T-helper 22 cell (primary cell): ENCODE measurements at places on chromosomes 12 and 14.
A peak's percentile ranks its signal among the peaks of the same experiment; 100 is the strongest.

DNA sequence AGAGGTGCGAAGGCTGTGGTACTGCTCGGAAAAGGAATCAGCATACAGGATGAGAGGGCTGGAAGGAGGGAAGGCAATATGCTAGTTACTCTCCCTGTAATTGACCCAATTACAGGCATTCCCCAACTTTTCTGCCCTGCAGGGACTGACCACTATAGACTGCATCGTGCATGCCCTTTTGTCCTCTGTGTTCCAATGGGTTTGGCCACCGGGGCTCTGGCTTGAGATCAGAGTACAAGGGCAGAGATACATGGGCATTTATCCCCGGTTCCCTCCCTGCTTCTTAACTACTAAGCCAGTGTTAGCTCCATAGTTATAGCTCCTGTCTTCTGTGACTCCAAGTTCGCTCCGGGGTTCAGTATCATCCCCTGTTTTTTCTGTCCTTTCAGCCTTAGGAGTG is 59.7 kb downstream of the GTF2A1 start:
- DNase-seq, result no peak

DNA sequence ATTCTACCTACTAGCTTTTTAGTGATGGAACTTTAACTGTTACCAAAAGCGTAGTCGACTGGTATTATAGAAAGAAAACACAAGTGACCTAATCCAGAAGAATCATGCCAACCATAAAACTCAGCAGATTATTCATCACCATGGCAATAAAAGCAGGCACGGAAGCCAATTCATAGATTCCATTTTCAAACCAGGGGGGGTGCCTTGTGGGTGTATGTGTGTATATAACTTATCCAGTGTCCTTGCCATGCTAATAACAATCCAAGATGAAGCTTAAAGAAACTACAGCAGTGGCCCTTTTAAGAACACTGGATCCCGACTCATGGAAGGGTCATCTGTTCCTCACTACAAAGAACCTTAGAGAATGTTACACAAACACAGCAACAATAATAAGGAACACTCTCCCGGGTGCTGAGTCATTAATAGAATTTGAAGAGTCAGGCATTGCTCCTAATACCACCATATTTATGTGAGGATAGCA is 61.0 kb downstream of the EPS8 start:
- DNase-seq, result no peak

- no peak for DNase-seq
Measured at GRCh38 chr14:25111061-25111601, 61.2 kb upstream of the STXBP6 start.

DNA sequence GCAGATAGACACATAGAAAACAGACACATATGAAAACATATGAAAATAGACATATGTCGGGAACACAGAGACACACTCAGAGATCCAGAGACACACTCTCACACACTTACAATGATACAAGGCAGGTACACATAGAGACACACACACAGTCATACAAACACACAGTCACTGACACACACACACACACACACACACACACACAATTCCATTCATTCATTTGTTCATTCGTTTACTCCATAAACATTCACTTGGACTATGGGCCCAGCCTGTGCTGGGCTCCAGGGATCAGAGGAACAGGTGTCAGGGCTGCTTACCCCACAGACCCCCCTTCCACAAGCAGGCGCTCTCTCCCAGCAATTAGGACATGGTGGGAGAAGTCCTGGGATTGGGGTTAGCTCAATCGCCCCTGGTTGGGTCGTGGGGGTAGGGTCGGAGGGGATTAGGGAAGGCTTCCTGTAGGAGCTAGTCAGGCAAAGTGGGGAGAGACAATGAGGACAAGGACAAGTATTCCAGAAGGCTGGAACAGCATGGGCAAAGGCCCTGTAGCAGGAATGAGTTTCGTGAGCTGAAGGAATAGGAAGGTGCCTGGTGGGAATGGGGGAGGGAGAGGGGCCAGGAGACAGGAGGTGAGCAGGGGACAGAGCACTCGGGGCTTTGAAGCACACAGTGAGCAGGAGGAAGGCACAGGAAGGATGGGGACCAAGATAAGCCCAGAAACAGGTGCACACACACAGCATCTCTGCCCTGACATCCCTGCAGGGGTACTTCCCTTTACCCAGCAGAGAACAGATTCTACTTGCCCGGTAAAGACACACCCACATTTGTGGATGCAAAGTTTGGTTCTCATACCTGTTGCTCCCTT is 6.5 kb downstream of the RASAL1 start:
- no peak for DNase-seq

GRCh38 chr14:76929927-76930326 is 98.6 kb downstream of the IRF2BPL start:
- peak; percentile 75 for DNase-seq

- DNase-seq, result no peak
Measured at GRCh38 chr12:78584695-78585094, 279.9 kb upstream of the SYT1 start.

DNA sequence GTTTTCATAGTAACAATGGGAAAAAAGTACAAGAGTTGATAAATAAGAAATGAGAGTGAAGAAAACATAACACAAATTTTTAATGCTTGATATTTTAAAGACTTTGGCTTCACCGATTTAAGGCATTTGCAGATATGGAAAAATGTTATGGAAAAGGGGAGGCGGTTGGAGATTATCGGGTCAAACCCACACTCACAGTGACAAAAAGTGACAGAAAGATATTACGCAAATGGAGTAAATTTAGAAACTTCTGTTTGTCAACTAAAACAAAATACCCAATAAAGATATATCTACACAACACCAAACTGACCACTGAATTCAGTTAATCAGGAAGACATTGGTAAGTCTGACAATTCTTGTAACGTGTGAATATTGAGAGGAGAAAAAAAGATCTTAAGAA is 2.5 kb downstream of the PPP1R12A start:
- no peak for DNase-seq

DNA sequence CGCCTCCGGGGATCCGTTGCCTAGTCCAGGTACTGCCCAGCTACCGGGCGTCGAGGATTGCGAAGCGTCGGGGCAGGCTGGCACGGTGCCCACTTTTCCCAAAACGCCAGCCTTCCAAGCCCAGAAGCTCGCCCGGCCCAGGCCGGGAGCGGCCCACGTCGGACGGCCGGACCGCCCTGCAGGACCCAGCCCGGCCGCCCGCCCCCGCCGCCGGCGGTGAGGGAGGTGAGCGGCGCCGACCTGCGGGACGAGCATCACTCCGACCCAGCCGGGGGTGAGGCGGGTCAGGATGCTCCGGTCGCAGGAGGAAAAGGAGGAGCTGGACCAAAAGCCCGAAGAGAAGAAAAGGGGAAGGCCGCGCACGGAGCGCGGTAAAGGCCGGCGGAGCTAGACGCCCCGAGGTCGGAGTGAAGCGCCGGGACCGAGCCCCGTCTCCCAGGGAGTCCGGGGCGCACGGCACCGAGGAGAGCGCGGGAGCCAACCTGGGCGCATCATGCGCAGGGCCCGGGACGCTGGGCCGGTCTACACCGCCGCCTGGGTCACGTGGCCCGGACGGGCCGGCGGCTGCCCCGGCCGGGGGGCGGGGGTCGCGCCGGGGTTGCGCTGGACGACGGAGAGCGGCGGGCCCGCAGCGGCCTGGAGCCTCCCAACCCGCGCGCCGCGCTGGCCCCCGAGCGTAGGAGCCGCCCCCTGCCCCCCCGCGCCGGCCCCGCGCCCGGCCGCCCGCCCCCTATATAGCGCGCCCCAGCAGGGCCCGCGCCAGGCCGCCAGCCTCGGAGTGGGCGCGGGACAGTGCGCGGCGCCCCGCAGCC is at the start of gene AQP5:
Gene AQP5 (plus strand): TSS at position 762 of the 812 bp plus-strand sequence. CDS start 146 bp downstream, outside the sequence.
- no peak for DNase-seq

DNA sequence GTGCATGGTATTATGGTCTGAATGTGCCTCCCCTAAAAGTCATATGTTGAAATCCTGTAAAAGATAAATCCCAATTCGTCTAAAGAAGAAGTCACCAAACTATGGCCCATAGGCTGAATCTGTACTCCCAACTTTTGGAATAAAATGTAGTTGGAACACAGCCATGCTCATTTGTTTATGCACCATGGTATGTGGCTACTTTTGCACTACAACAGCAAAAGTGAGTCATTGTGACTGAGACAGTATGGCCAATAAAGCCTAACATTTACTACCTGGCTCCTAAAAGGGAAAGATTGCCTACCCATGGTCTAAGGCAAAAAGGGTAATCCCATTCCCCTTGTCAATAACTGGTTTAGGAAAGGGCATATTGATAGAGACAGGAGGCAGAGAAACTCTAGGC is 101.8 kb downstream of the LRIG3 start:
- DNase-seq, result no peak

GRCh38 chr12:48819986-48820725 is 1.9 kb downstream of the CACNB3 start:
- no peak for DNase-seq

DNA sequence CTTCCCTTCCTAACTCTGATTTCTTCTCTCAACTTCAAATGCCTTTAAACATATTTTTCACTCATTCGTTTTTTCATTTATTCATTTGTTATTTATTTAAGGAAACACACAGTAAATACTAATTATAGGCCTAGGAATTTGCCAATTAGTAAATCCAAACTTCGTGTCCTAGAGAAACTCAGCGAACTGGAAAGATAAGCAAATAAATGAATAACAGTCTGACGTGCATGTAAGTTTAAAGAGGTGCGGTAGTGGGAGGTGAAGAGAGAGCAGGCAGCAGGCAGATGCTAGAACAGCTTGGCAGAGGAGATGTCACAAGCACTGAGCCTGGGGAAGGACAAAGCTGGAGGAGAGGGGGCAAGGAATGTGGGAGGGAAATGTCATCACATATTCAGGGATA is 228.2 kb downstream of the DPY19L2 start:
- DNase-seq, result no peak

DNA sequence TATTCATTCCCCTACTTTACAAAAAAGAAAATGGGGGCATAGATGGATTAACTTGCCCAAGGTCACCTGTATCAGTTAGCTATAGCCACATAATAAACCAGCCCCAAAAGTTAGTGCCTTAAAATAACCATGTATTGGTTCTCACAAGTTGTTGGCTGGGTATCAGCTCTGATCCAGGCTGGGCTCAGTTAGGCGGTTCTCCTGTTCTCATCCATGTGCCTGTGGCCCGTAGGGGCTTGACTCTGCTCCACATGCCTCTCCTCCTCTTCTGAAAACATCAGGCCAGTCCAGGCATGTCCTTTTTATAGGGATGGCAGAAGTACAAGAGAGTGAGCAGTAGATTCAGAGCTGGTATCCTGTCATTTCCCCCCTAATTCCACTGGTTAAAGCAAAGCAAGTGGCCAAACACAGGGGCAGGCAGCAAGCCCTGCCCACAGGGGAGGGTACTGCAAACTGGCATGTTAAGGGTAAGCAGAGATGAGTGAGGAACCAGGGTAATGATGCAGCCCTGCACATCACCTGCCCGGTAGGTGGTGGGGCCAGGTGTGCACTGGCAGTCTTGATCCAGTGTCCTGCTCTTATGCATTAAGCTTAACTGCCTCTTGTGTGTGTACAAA is 47.9 kb upstream of the TUNAR start:
- no peak for DNase-seq

- no peak for DNase-seq
Measured at GRCh38 chr14:75261820-75262219, 16.8 kb upstream of the FOS start.

- peak; percentile 58 for DNase-seq
Measured at GRCh38 chr14:50003213-50004021, 110.5 kb downstream of the ARF6 start.

DNA sequence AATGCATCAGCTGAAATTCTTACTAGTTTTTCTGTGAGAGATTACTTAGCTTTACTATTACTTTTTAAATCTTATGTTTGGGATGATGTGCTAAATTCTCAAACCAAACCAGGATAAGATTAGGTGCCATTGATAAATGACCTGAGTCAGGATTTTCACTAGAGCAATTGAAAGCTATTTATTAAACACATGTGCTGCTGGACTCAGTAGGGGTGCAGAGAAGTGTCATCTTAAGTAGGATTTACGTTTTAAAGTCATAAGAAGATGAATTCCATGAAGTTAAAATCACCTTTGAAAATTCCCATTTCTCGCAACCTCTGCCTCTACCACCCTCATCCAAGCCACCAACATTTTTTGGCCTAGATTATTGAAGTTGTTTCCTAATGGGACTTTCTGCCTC is 8.8 kb downstream of the TMEM263 start:
- DNase-seq, result no peak

- DNase-seq, result no peak
Measured at GRCh38 chr14:96042248-96042930, 3.2 kb downstream of the C14orf132 start.

- no peak for DNase-seq
Measured at GRCh38 chr12:117069101-117069797, 30.0 kb downstream of the TESC start.

GRCh38 chr12:52003591-52003990 is 3.2 kb upstream of the TAMALIN start:
- DNase-seq, result no peak

DNA sequence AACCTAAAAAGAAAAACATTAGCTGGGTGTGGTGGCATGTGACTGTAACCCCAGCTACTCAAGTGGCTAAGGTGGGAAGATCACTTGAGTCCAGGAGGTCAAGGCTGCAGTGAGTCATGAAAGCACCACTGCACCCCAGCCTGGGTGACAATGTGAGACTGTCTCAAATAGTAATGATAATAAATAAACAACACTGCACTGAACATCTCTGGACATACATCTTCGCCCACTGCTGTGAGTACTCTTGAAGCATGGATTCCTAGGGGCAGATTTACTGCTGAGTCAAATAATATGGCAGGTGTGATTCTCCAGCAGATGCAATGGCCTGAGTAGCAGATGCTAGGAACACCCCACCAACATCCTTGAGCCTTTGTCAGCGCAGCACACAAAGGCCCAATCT is 23.6 kb downstream of the ABCB9 start:
- no peak for DNase-seq

- no peak for DNase-seq
Measured at GRCh38 chr14:74349757-74350156, 1.5 kb downstream of the VRTN start.

DNA sequence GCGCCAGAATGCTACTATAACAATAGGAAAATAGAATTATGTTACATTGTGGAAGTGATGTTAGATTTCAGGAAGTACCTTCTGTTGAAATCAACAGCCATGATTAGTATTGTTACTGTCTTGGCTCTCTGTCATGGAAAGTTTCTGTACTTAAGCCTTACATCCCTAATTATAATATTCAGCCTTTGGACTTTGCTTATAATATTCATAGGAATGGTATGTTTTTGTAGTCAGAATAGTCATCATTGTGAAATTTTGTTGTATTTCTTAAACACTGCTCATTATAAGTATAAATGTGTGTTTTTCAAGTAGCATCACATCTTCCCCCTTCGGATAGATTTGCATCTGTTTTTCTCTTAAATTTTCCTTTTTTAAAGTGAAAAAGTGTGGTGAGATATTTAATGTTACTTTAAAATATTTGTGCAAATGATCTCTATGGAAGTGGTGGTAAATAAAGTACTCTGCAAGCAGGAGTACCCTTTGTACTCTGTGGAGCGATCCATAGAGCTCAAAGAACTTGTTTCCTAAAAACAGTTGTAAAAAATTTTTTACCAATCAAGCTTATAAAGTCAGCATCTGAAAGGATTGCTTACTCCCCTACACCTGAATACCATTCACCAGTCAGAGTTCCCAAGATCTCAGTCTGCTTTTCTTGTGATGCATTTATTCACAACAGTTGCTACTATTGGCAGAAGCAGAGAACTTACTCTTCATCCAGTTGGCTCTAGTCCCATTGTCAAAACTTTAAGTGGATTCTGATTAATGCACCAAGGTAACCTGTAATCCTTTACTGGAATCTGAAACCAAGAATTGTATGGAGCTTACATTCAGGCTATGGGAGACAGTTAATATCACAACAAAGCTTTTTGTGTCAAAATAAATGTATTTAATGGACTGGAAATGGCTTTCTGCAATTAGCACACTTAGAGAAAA is 87.8 kb downstream of the RIC8B start:
- DNase-seq, result no peak
